ENCODE measurements at places on chromosomes 6 and 20. TPM values are rescaled to one million over a fixed set of nuclear protein-coding genes. Genes with fewer than 3 reads are reported as not detected.

HLA-G gene
- 1.4 TPM for total RNA-seq

DNA sequence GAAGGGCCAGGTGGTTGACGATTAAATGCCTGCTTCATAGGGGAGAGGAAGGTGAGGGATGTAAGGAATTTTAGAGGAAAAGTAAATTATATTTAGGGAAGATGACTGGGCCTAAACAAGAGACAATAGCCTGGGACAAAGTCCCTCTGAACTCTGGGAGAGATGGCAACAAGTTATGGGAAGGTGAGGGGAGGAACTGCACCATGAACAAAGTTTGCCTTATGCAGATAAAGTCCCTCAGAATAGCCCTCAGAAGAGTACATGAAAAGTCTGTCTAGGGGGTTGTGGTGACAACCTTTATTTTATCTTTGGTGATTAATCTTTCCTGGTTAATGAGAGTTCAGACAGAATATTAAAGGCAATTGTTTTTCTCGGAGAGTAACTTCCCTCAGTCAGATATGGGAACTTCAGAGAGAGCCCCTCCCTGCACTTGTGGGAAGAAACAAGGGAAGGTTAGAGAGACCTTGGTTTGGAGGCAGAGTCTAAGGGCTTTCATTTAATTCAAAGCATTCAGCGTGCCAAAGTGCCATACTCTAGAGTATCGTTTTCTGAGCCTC lies 27.1 kb upstream of the FAM217A start:
- DNase-seq = no peak

GRCh38 chr20:13788167-13788834 lies 3.5 kb downstream of the NDUFAF5 start:
- DNase-seq = no peak

DNA sequence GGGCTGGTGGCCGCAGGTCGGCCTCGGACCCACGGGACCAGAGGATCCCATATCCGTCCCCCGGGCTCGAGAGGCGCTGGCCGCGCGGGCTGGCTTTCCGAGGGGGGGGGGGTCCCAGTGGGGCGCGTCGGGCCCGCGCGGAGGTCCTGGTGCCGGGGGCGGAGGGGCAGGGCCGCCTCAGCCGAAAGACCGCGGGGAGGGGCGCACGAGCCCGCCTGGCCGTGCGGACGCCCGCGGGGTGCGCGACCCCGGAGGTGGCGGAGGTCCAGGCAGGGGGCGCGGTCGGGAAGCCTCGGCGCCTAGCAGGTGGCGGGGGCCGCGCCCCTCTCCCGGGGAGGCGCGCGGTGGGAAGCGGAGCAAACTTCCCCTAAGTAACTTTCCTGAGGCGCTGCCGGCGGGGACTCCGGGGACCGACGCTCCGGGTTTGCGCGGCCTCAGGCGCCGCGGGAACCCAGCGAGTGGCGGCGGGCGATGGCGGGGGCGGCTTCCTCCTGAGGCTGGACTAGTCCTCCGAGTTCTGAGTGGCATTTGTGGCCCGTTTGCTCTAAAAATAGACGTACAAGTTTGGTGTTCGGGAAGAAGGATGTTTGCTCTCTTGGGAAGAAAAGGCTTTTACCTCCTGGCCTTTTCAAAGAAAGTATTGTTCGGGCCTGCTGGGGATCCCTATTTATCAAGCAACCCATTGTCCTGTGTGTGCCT lies 26.5 kb upstream of the BTBD3 start:
- peak; percentile 5 for DNase-seq

DNA sequence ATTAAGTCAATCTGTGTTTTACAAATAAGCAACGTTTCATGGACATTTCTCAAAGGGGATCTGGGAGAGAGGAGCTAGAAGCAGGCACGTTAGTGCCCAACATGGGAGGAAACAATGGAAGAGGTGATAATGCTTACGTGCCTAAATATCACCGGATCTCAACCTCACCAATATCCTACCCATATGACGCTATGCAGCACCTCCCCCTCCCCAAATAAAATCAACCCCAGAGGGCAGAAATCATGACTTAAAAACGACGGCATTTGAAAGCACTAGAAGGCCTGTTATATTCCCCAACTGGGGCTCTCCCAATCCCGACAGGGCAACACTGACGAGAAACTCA lies 425 bp downstream of the HBS1L start:
- DNase-seq = no peak

CLDN20 gene
- total RNA-seq = not detected

DNA sequence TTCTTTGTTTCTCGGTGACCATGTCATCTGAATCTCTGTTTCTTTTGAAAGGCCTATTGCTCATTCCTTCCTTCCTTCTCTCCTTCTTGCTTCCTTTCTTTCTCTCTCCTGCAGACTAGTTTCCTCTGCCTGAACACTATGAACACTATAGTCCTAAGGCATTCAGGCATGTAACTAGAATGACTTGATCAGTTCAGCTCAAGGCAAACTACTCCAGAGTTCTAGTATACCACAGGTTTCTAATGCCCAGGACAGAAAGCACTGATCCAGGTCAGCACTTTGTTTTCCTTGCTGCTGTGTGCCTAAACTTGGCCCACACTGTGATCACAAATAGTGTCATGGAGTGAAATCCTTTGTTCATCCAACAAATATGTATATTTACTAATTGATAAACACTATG lies 324.1 kb upstream of the GJE1 start:
- no peak for DNase-seq

DNA sequence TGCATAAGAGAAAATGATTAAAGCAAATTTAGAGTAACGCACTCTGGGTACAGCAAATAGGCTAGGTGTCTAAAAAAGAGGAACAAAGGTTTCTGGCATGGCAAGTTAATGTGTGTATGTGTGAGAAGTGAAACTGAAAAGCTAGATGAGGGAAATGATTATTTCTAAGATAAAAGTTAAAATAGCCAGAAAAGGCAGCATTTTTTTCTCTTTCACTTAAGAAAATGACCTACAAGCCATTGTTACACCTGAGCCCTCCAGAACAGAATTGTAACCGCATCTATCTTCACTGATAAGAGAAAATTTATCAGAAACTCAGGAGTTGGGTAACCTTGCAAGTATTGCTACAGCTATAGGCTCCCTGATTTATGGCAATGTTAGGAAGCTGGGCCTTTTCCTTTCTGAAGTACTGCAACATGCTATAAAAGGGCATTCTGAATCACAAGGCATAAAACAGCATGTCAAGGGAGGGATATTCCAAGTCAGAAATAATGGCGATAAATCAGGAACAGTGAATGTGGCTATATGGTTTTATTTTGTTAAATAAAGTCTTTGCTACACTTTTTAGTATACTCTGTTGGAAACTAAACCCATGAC lies 395.3 kb downstream of the TBC1D32 start:
- DNase-seq = no peak

- no peak for DNase-seq
Observed at GRCh38 chr6:41047306-41047705, 5.0 kb downstream of the TSPO2 start.

ZNFX1 gene
- 57.2 TPM for total RNA-seq

GRCh38 chr6:119066517-119066916 lies 11.9 kb downstream of the FAM184A start:
- DNase-seq = no peak

MYLK2 gene
- not detected for total RNA-seq
